ENCODE measurements at places on chromosomes 13 and 19.

- DNase-seq: no peak
Measured at GRCh38 chr19:50344661-50345318, 15.6 kb upstream of the KCNC3 start.

DNA sequence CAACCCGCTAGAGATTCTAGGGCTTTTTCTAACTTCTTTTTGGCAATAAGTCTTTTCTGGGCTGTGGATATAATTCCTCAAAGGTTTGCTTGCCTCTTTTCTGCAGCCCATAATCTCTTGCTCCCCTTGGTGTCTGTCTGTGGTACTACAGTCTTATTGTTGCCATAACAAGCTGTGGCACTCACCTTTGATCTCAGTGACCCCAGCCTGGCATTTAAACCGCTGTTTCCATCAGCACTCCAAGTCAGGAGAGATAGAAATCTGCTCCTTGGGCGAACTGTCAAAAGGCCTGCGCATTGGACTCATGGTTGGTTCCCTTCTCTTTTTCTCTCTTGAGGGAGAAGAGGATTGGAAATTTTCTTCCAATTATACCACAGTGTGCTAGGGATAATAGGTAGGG, 14.5 kb upstream of the MPHOSPH8 start:
- no peak for DNase-seq

- DNase-seq: no peak
Measured at GRCh38 chr19:41521931-41522555, 53.9 kb upstream of the CEACAM21 start.

DNA sequence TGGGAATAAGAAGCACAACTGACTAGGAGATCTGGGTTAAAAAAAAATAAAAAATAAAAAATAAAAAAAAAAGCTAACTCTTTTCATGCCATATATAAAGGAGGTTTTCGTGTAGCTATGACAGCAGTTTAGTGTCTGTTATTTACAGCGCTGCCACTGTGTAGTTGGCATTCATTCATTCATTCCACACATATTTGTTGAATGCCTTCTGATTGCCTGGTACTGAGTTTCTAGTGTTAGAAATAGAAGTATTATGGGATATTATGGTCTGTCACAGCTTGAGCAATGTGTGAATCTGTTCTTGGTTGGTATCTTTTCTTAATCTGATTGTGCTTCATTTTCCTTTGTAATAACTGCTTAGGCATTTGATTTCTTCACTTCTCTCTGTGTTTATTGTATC, 237.4 kb downstream of the NBEA start:
- no peak for DNase-seq

DNA sequence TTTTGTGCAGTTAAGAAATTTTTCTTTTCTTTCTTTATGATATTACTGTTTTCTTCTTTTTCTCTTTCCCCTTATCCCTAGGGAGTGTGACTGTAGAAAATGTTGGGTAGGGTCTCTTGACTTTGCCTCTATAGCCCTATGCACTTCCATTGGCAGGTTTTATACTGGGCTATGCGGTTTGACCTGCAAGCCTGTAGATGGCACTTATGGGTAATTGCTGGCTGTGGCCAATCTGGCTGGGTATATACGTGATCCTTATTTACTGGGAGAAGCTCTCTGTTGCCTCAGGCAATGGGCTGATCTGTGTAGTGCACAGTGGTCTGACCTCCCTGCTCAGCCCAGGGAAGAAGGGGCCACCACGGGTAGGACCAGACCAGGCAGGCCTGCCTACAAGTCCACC, 78.8 kb downstream of the RAP2A start:
- DNase-seq: no peak

GRCh38 chr13:113405481-113406300, 41.8 kb upstream of the GRTP1 start:
- peak; percentile 83 for DNase-seq

GRCh38 chr19:2199215-2199614, 35.5 kb downstream of the DOT1L start:
- DNase-seq: no peak

- DNase-seq: no peak
Measured at GRCh38 chr13:75762955-75763354, 126.8 kb downstream of the LMO7 start.

- peak; percentile 61 for DNase-seq
Measured at GRCh38 chr19:47406711-47407416, 12.5 kb downstream of the MEIS3 start.

GRCh38 chr19:18097217-18097992, at the start of gene MAST3:
TSS of gene MAST3 (plus strand) at chr19:18097778. CDS start at chr19:18097793, 15 bp downstream.
- peak; percentile 81 for DNase-seq

DNA sequence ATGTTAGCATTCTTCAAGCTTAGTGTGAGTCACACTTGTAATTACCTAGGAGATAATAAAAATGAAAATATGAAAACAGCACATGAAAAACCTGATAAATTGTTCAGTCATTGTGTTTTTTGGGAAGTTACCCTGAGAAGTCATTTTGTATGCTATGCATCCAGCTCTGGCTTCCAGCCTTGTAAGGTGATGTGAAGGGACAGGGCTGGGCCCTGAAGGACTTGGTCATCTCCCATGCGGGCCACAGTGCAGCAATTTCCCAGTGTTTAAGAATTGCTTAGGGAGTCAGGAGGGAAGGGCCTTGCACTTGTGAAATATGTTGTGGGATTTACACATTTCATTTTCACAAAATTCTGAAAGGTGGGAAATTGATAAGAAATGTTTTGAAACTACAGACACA, 41.3 kb downstream of the ARHGEF7 start:
- no peak for DNase-seq

DNA sequence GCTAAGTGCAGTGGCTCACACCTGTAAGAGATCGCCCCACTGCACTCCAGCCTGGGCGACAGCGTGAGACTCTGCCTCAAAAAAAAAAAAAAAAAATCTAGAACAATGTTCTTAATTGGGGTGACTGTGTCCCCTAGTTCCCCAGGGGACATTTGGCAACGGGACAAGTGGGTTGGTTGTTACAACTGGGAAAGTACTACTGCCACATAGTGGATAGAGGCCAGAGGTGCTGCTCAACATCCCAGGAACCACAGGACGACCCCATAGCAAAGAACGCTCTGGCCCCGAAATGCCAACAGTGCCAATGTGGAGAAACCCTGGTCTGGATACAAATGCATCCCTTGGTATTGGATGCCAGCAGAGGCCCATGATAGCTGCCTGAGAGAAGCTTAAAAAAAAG, 11.8 kb downstream of the NLRP12 start:
- DNase-seq: no peak

DNA sequence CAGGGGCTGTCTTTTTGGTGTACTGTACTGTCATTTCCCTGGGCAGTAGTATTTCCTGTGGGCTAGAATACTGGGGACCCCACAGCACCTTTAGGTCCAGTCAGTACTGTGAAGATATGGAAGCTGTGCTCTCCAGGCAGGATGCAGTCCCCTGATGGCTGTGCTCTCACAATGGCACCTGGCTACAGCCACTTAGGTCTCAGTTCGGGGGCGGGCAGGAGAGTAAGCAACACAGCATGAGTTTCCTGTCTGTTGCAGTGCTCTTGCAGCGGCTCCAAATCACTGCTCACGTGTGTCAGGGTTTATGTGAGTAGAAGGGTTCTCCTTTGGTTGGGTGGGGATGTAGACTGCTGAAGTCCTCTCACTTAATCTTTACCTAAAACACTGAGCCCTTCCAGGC, 810.4 kb downstream of the DACH1 start:
- peak; percentile 65 for DNase-seq

- peak; percentile 29 for DNase-seq
Measured at GRCh38 chr13:98910501-98910951, 67.3 kb downstream of the DOCK9 start.

GRCh38 chr13:20312292-20312691, 80.2 kb upstream of the GJB6 start:
- no peak for DNase-seq

GRCh38 chr13:27334774-27335435, 64.3 kb downstream of the RASL11A start:
- DNase-seq: peak; percentile 26

- no peak for DNase-seq
Measured at GRCh38 chr13:52882785-52883184, 34.3 kb upstream of the PCDH8 start.

DNA sequence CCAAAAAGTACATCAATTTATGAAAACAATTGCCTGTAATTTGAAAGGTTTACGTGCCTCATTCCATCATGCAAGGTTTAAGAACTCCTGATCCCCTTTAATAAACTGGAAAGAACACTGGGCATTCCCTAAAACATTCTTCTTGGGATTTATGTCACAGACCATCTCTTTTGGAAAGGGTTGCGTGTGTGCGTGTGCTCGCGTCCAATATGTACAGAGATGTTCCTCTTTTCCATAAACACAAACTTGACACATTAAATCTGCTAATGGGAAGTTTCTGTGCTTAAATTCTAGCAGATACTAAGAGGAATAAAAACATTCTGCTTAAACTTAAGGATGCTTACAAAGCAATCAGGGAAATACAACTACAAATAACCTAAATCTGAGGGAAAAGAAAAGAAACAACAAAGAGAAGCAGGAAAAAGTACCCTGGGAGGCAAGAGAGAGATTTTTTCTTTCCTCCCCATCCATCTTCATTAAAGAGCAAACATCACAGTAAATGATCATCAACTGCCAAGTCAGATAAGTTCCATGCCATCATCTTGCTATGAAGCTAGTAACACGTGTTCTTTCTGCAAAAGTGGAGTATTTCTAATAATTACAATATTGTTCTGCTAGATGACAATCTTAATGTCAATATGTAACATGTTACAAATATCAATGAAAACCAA, 83.7 kb downstream of the STK24 start:
- DNase-seq: no peak

DNA sequence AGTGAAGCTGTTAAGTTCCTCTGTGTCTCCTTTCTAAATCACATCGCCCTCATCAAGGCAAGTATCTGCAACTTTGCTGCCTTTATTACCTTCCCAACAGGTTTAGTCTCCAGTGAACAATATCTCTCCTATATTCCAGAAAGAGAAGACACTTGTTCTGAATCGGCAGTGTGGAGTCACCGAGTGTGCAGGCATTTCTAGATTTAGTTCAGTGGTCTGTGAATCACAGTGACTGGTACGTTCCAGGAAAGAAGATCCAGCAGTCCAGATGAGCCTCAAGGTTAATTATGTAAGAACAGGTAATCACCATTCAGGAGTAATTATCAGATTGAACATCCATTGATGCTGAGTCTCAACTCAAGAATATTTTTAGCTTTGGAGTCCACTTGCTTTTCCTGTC, 497.0 kb downstream of the FOXO1 start:
- no peak for DNase-seq

- DNase-seq: no peak
Measured at GRCh38 chr13:24223341-24224231, 63.1 kb downstream of the SPATA13 start.

DNA sequence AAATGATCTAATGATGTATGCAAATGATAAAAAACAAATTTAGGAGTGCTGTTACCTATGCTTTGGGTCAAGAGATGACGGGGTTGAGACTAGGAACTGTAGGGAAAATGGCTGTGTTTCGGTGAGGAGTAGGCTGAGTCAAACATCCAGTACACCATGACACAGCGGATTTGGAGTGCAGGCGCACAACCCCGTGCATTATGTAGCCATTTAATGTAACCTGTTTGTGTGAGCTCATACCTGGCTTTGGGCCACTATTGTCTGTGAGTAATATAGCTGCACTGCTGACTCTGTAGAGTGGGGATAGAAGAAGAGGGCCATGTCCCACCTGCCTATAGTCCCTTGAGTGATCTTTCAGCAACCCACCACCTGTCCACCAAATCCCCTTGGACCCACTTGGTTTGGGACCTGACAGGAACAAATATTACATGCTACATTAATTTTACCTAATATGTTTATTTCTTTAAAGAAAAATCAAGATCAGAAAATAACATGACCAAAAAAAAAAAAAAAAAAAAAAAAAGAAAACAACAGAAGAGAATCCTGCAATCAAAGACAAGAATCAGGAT, 95.5 kb upstream of the KLHL1 start:
- DNase-seq: peak; percentile 2

DNA sequence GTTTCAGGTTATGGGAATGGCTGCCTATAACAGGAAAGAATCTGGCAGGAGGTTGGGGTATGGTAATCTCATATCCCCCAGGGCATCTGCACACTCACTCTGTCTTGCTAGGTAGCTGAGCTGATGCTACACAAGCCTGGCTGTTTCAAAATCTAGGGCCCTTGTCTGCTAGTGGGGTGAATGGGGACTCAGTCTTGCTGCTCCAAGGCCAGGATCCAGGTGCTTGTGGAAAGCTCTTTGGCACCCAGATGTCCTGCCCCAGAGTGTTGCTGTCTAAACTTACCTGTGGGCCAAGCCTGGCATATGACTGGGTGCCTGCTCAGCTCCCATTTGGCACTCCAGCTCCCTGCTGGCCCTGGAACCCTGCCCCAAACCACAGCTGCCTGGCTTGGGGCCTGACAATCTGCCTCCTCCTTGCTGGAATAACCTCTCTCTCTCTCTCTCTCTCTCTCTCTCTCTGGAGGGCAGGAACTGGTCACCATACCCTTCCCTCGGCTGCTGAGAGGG, 158.1 kb upstream of the TSC22D1 start:
- DNase-seq: no peak

DNA sequence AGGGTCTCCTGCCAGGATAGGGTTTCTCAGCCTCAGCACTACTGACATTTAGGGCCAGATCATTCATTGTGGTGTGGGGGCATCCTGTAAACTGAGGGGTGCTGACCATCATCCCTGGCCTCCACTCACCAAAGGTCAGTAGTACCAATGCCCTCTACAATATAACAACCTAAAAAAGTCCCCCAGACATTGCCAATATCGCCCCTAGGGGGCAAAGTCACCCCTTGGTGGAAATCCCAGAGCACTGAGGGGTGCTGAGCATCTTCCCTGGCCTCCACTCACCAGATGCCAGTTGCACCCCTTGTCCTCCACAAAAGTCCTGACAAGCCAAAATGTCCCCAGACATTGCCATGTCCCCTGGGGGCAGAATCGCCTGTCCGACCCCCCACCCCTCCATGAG, 21.6 kb downstream of the CPAMD8 start:
- DNase-seq: no peak

- no peak for DNase-seq
Measured at GRCh38 chr19:50266896-50267295, 62.3 kb downstream of the KCNC3 start.

DNA sequence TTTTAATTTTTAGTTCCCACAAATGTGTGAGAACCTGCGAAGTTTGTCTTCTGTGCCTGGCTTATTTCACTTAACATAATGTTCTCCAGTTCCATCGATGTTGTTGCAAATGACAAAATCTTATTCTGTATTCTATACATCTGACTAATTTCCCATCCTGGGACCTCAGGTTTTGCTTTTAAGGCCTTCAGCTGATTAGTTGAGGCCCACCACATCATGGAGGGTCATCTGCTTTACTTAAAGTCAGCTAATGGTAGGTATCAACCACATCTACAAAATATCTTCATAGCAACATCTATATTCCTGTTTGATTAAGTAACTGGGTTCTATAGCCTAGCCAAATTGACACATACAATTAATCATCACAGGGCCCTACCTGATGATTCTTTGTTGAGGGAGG, 534.0 kb downstream of the EFNB2 start:
- no peak for DNase-seq
